ENCODE measurements at places on chromosomes 5 and 9. TPM values are rescaled to one million over a fixed set of nuclear protein-coding genes. Genes with fewer than 3 reads are reported as not detected.

MUSK gene
- not detected for total RNA-seq

IFNE gene
- total RNA-seq = 0.92 TPM

PRKAA1 gene
- total RNA-seq = 136 TPM

TRIM32 gene
- total RNA-seq = 18.0 TPM

N4BP3 gene
- 16.6 TPM for total RNA-seq

All from pulmonary artery endothelial cell (primary cell).